ENCODE measurements at places on chromosomes 11 and 22.

DNA sequence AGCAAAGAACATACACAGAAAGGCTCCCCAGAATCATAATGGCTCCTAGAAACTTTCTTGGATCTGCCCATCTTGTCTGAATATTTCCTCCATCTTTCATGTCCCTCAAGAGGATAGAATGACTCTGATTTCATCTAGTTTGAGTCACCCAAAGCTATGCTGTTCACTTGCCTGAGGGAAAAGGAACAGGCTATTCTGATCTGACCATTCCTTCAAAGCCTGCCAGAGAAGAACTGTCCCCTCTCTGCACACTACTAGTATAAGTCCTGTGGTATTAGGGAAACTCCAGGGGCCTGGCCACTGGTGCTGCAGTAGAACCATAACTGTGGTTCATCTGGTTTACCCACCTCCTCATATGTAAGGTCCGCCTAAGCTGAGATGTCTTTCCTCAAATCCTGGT lies 2.4 kb upstream of the PATE1 start:
- no peak for ATAC-seq

GRCh38 chr22:19383292-19383691 lies 48.2 kb downstream of the HIRA start:
- ATAC-seq = no peak

DNA sequence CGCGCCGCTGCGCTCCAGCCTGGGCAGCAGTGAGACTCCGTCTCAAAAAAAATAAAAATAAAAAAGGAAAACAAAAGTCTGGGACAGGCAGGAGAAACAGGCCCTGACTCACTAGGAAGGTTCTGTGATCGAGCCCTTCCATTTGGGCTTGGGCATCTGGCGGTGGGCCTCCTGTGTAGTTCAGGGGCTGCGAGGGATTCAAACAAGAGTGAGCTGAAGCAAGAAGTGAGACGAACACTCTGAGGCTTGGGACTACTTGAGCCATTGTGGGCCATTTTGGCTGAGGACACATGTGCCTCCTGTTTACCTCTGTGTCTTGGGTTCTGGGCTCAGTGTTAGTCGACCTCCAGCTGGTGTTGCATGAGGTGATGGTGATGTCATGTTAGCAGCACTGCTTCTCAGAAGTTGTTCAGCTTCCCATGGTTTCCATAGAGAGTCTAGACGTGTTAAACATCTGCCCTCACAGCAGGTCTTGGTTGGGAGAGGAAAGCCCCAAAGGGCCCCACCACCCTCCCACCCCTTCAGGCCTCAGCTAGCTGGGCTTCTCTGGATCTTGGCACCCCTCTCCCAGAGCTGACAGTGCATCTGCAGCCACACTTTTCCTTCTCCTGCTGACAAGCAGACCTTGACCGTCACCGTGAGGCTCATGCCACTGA lies 57.8 kb downstream of the MED15 start:
- ATAC-seq = no peak

- ATAC-seq = no peak
Observed at GRCh38 chr11:87726506-87726905, 448.7 kb downstream of the RAB38 start.

GRCh38 chr11:9594267-9595046 lies 21.0 kb downstream of the WEE1 start:
- ATAC-seq = no peak

DNA sequence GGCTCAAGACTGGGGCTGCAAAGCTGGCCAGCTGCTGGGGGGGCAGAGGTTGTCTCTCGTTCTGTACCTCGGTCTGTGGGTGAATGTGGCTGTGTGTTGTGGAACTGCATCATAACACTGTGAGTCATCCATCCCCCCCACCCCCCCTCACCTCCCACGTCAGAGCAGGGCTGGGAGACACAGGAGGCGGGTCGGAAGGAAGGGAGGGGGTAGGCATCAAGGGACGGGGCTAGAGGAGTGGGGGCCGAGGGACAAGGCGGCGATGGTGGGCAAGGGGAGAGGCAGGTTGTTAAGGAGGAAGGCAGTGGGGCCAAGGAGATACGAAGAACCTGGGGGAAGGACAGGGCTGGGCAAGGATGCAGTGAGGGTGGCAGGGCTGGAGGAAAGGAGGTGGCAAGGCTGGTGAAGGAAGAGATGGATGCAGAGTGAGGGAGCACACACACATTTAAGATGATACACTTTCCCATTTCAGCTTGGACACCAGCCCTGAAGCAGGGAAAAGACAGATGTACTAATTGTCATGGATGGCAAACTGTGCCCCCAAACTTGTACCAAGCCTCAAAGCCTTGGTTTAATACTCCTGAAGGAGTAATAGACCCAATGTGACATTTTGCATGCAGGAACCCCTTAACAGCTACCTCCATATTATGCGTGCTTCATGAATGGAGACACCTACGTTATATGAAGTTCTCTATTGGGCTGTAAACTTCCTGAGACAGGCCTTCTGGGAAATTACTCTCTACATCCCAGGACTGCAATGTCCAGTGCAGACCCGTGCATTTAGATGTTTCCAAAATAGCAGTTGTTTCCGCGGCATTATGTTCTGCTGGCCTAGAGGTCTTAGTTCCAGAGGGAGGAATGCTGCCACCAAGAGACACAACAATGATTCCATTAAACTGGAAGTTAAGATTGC lies at the start of gene YPEL4:
YPEL4 (minus strand) TSS at position 87 of the 913 bp plus-strand sequence. CDS start 2,805 bp downstream, outside the sequence.
- no peak for ATAC-seq

All from stimulated activated memory B cell treated with anti-CD40 and anti-IgM and Interleukin-4, amounts not matched to agents 10 μg/mL and 1 μg/mL and 100 μg/mL, for 72 hours (primary cell).